Activated CD4-positive, alpha-beta memory T cell treated with anti-CD3 and anti-CD28 coated beads for 36 hours (primary cell): ENCODE measurements at places on chromosomes 11 and 22. TPM values are rescaled to one million over a fixed set of nuclear protein-coding genes. Genes with fewer than 3 reads are reported as not detected.

Gene MYRF
- total RNA-seq, result 1.4 TPM

Gene NAT10
- 87.6 TPM for total RNA-seq

Gene SLC22A6
- not detected for total RNA-seq

- DNase-seq, result peak; percentile 28
Observed at GRCh38 chr11:5596607-5597201, at the start of gene TRIM6. TRIM6 (plus strand) TSS chr11:5596637; CDS start chr11:5596898, 261 bp downstream.

DNA sequence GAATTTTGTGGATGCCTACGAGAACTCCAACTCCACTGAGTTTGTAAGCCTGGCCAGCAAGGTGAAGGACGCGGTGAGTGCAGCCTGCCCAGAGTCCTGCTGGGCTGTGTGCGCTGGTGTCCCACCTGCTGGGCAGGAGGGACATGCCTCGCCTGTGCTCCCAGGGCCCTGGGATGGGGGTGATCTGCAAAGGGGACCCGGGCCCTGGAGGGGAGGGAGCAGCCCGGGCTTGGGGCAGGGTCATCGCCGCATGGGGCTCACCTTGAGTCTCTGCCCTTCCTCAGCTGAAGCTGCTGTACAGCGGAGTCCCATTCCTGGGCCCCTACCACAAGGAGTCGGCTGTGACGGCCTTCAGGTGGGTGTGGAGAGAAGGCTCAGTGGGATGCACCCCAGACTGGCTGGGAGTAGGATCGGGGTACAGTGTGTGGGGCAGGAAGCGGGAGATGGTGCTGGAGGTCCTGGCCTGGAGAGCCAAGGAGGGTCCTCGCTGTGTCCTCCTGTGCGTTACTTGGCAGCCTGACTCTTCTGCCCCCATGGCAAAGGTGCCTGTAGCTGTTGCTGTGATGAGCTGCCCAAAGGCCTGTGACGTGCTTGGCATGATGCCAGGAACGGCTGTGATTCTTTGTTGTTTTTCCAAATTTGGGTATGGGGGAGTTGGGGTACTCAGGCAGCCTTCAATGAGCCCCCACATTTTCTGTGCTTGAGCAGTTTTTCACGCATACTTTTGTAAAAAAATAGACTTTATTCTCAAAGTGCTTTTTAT is 29.2 kb downstream of the ST14 start:
- no peak for DNase-seq

- DNase-seq, result peak; percentile 82
Observed at GRCh38 chr11:20363500-20364340, at the start of gene HTATIP2. HTATIP2 (plus strand) TSS chr11:20363714; CDS start chr11:20364238, 524 bp downstream.

DNA sequence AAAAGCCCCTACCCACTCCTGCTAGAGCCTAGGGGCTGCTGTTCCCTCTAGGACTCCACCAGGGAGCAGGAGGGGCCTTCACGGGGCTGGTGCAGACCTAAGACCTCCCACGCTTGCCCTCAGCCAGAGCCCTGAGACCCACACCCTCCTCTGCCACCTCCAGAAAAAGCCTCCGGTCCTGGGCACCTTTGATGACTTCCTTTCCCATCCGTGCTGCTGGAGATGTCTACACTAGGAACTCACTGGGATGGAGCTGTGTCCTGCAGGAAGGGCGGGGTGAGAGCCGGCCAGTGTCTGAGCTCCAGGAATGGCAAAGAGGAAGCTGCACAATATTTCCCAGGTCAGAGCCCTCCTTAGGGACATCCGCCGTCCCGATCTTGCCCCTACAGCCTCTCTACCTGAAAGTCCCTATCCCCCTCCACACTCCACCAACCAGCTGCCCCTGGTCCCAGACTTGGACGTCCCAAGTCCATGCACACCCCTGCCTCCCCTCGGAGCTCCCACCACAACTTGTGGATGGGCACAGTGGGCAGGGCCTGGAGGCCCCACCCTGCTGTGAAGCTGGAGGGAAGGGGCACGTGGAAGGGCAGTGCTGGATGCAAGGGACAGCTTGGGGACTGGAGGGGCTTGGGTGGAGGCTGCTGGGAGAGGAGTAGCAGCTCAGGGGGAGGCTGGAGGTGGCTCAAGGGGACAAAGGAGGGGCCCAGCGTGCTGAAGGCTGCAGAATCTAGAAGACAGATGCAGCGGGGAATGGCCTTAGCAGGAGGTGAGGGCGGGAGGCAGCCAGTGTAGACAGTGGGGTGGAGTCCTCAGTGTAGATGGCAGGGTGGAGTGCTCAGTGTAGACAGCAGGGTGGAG is 13.5 kb upstream of the LRP5 start:
- DNase-seq, result no peak

DNA sequence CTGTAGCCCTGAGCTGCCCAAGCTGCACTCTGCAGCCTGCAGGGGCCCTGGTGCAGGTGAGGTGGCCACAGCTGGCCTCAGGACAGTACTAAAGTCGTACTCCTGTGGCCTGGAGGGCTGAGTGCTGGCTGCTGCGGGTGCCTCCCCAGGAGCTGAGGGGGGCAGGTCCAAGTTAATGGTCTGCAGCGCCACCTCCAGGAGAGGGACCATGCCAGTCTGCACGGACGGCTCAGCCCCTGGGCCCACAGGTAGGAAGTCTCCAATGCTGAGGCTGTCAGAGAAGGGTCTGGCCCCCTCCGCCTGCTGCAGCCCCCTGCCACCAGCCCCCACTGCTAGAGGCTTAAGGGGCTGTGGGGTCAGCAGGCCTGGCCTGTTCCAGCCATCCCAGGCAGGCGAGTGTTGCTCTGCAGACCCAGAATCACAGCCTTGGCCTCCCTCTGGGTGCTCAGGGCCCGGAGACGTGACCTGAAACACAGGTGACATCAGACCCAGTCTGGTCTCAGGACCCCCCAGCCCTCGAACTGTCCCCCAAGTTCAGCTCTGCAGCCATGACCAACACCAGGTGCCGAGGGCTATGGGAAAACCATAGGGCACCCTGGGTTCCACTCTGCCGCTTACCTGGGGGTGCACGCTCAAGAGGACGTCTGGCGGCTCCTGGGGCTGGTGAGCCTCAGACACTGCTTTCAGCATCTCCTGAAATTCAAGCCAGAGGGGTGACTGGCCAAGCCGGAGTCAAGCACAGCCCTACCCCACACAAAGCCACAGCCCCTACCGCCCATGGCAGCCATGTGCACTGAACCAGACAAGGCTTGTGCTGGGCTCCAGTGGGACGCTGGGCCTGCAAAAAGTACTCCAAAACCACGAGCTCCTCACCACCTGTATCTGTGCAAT is 20.8 kb downstream of the SELENOO start:
- DNase-seq, result no peak

- no peak for DNase-seq
Observed at GRCh38 chr11:133835593-133836548, 9.4 kb downstream of the SPATA19 start.

- DNase-seq, result peak; percentile 86
Observed at GRCh38 chr11:67409261-67409666, 5.4 kb downstream of the TBC1D10C start.

DNA sequence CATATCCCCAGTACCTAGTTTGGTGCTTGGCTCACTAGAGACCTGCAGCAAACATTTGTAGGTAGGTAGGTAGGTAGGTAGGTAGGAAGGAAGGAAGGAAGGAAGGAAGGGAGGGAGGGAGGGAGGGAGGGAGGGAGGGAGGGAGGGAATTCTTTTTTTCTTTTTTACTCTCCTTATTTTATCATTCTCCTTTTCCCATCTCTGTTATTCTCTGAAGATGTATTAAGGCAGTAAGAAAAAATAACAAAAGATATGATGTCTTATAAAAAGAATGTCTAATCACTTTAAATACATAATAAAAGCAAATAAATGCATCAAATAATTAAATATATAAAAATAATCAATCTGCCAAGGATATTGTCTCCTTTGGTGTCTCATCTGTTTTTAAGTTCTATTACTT is 28.4 kb downstream of the VSIG10L2 start:
- DNase-seq, result no peak

DNA sequence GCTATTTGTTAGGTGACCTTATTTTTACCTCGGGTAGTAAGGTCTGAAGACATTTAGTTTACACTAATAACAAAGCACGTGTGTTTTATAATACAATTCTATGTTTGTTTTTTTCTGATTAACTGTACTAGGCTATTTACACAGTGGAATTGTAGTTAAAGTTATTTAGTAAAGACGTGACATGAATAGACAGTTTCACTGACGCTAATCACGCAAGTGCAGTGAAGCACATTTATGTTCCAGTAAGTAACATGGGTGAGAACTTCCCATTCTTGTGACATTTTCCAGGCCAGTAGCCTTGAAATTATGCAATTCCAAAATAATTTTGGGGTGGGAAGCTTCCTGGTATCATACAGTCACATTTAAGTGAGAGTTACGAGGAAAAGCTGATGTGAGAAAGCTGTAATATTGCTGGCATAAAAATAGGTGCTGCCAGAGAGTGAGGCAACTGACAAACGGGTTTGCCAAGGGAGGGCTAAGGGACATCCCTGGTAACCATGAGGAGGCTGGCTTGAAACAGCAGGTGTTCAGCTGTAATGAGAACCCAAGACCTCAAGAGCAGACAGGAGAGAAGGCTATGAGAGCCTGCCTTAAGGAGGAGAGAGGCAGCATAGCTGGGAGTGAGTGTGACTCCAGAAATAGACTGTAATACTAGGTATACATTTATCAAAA is 378.8 kb downstream of the DCDC1 start:
- DNase-seq, result no peak

- DNase-seq, result no peak
Observed at GRCh38 chr11:2538951-2539350, 94.1 kb downstream of the KCNQ1 start.

DNA sequence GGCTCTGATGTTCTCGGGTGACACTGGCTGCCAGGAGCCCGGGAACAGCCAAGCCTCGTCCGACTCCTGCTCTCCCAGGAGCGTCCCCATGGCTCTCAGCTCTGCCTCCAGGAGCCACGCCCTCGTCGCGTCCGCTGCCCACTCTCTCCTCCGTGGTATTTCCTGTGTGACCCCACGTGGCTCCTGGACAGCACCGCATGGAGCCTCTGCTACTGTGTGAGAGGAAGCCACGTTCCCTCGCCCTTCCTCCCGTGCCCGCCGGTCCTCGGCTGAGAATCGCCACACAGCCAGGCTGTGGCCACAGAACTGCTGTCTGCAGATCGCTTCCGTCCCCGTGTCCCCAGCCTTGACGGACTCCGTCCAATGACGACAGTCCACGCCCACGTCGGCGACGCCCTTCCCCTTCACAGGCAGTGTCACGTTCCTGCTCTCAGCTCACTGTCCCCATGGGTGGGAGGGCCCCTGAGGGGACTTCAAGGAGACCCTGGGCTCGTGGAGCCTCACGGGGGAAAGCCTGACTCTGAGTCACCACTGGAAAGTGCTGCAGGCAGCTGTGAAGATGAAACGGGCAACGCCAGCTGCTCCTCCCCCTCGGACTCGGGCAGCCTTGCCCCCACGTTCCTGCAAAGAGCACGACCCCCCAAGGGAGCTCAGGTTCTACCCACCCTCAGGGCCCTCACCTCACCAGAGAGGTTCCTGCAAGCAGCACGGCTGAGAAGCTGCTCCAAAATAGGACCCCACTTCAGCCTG is 458.5 kb downstream of the BRD1 start:
- DNase-seq, result no peak

- no peak for DNase-seq
Observed at GRCh38 chr11:45518141-45518832, 147.1 kb downstream of the CHST1 start.

DNA sequence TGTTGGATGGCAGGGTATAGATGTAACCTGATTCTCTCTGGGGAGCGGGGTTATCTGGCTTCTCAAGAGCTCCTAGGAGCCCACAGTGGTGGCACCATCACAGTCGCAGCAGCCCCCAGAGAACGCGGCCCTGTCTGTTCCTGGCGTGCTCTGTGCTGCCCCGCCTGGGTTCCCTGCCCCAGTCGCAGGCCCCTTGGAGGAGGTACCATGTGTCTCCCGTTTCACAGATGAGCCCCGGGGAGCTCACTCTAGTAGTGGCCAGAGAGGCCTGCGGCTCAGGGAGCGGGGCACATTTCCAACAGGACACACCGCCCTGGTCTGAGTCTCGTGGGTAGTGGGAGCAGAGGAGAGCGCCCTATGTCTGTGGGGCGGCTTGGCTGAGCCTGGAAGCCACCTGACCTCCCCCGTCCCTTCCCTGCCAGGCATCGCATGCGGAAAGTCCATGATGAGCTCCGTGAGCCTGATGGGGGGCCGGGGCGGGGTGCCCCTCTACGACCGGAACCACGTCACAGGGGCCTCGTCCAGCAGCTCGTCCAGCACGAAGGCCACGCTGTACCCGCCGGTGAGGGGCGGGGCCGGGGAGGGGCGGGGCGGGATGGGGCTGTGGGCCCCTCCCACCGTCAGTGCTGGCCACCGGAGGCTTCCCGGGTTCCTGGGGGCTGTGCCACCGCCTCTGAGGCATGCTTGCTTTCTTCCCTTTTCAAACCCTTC is 21.0 kb upstream of the PPP6R3 start:
- no peak for DNase-seq
